ENCODE measurements at places on chromosomes 3 and 15.
A peak's percentile ranks its signal among the peaks of the same experiment; 100 is the strongest.

- DNase-seq = no peak
Measured at GRCh38 chr3:178538056-178538455, 1.8 kb downstream of the KCNMB2 start.

DNA sequence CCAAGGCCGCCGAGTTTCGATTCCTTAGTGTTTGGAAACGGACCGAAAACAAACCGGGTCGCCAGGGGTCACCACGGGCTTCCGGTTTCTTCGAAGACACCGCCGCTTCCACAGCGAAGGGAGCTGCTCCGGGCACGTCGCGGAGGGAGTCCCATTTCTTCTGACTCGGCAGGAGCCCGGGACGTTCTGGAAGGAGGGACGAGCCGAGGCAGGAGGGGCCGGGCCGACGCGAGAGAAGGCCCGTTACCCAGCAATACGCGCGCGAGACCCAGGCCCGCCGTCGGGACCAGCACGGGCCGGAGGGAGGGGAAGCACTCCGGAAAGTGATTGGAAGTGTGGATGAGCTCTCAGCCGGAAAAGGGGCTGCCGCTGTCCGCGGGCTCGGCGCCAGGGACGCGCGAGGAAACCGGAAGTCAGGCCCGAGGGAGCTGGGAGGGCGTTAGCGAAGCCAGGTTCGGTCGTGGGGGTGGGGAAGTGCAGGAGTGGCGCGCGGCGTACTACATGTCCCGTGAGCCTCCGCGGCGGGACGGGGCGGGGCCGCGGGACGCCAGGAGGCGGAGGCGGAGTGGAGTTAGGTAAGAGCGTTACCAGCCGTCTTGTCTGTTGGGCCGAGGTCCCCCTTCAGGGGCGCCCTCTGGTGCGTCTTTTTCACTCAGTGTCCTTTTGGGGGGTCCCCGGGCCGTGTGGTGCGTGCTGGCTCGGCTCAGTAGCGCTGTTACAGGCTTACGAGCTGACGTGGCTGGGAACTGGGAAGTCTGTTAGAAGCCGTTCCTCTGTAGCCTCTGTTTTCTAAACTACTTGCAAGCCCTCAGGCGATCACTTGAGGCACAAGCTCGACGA, at the start of the genes AZI2 and ZCWPW2:
TSS of gene AZI2 (minus strand) at position 196 of the 840 bp plus-strand sequence. CDS start 8,207 bp downstream, outside the sequence.
TSS of gene ZCWPW2 (plus strand) at position 93 of the 840 bp plus-strand sequence. CDS start 64,348 bp downstream, outside the sequence.
- DNase-seq = peak; percentile 85

GRCh38 chr3:29937185-29937584, 656.3 kb downstream of the RBMS3 start:
- no peak for DNase-seq

- DNase-seq = no peak
Measured at GRCh38 chr15:28974142-28974541, 88.4 kb downstream of the APBA2 start.

DNA sequence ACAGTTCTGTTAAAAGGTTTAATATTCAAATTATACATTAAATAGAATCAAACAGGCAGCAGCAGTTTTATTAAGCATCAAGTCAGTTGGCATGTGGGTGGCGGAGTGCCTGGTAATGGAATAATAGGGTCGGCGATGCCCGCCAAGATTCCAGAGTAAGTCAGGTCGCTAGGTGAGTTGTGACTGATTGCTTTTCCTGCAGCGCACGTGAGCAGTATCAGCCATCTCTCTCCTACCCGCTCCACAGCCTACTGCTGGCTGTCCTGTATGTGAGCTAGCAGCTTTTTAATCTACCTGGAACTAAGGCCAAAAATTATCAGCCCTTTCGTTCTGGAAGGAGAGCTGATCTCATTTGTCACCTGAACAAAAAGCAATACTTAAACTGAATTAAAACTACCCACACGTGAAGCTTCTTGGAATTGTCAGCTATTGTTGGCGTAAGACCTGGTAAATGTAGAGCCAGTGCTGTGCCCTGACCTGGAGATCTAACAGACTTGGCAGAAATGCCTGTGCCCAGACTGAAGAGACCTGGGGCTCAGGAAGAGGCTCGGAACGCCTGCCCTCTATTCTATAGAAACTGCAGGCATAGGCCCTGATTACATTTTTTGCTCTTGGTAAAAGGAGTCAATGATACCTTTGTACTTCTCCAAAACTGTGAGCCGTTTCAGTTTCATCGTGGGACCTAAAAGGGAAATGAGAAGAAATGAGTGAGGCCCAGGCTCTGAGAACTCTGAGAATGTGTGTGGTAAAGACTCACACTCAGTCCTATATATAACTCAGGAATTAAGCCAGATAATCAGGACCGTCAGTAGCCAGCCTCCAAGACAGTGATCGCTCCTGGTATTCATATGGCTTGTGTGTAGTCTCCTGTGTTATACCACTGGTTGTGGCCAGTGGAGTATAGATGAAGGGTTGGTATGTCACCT, 21.9 kb downstream of the IDH3A start:
- no peak for DNase-seq

DNA sequence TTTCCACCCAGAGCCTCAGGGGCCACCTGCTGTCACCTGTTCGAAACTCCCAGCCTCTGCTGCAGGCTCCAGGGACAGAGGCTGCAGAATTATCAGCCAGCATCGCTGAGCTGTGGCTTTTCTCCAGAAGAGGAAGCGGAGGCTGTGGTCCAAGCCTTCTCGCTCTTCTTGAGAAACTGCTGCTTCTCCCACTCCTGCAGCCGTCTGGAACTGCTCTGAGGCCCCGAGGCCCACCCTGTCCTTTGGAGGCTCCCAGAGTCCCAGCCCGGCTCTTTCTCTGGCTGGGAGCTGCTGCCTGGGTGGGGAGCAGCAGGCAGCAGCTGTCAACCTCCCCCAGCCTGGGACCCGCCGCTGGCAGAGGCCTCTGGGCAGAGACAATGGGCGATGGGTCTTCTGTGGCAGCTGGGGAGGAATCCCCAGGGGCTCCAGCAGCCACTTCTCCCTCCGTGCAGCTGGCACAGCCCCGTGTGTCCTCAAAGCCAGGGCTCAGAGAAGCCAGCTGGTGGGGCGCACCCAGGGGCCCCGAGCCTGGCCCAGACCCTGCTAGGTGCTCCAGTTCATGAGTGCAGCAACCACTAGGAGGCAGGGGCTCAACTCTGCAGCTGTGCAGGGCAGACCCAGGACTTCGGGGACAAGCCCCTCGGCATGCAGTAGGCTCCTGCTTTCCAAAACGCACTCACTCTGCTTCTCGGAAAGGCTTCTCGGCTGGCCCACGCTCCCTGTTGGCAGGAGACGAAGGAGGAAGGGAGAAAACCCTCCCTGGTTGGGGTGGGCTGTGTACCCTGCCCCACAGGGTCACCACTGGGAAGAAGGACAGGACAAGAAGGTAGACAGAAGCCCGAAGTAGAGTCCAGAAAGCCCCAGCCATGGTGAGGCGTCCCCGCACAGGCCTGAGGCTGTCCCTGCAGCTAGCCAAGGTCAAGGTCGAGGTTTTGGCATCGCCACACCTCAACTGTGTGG, 49.9 kb upstream of the FURIN start:
- DNase-seq = no peak

GRCh38 chr15:32982001-32982400, 212.5 kb downstream of the FMN1 start:
- DNase-seq = no peak

DNA sequence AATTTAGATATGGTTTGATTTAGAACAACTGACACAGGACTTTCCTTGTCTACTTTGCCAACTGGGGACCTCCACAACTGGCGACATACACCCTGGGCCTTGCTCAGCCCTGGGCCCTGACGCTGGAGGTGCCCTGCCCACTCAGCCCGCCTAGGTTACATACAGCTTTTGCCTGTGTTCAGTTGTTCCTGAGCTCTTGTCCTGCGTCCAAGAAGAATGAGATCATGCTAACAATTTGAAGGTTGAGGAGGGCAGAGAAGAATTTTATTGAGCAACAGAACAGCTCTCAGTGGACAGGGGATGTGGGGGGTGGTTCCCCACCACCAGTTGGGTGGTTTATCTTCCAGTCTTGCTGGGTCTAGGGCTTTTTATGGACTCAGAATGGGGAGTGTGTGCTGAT, 67.9 kb downstream of the IQCH start:
- no peak for DNase-seq

- no peak for DNase-seq
Measured at GRCh38 chr15:69679623-69680228, 227.1 kb downstream of the RPLP1 start.

- DNase-seq = no peak
Measured at GRCh38 chr3:181631901-181632300, 79.8 kb upstream of the SOX2 start.

GRCh38 chr3:73351423-73352071, 273.2 kb downstream of the PDZRN3 start:
- DNase-seq = no peak

- no peak for DNase-seq
Measured at GRCh38 chr3:54985856-54986255, 58.0 kb upstream of the LRTM1 start.

GRCh38 chr3:61821823-61822251, 260.5 kb downstream of the PTPRG start:
- peak; percentile 19 for DNase-seq

DNA sequence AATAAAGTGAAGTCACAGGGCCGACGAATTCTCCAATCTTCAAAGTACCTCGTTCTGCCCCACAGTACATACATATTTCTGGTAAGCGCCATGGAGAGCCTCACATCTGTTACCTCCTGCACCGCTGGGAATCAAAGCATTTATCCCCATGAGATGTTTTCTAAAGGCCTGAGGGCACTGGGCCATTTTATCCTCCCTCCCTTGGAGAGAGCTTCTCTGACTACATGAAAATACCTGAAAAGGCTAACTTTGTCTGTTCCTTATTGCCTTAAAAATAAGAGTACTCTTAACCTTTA, 148.1 kb downstream of the RORA start:
- DNase-seq = no peak

DNA sequence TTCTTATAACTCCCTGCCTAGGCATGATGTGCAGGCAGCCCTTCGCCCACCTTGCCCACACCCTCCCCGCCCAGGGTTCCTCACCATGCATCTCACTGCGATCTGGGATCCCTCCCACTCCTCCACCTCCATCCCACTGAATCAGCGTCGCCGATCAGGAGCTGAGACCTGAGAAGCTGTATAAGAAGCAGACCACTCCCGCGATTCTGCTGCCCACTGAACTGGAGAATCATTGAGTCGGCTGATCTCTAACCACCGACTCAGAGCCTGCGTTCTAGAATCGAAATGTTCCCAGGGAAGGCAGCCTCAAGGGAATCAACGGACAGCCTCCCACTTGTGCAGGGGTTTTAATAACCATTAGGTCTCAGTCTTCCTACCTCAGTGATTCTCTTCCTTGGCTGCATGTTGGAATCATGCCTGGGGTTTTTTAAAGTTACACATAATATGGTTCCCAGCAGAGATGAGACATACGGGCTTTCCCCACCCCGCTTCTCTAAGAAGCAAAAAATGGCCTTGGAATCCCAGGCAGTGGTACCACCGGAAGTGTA, 60.2 kb downstream of the TMEM44 start:
- no peak for DNase-seq

DNA sequence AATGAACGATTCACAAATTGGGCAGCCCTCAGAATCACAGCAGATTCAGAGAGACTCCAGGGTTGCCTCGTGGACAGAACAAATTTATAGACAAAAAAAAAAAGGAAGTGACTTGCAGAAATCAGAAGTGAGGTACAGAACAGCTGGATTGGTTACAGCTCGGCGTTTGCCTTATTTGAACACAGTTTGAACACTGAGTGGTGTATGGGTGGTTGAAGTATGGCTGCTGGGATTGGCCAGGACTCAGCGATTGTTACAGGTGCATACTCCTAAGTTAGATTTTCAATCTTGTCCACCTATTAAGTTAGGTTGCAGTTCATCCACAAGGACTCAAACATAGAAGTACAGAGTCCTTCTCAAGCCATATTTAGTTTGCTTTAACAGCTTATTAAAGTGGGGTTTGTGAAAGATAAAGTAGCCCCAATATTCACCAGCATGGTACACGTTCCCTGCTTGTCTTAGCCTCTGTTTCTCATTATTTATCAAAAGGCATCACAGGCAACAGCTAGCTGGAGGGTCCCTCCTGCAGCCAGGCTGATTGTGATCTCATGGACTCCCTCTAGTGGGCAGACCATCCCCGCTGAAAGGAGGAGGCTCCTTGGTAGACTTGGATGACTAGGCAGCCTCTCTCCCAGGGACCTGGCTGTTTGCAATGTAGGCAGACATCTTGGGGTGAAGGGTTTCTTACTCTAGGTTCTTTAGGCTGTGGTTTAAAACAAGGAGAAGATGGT, 17.6 kb upstream of the ALDH1L1 start:
- DNase-seq = peak; percentile 70

DNA sequence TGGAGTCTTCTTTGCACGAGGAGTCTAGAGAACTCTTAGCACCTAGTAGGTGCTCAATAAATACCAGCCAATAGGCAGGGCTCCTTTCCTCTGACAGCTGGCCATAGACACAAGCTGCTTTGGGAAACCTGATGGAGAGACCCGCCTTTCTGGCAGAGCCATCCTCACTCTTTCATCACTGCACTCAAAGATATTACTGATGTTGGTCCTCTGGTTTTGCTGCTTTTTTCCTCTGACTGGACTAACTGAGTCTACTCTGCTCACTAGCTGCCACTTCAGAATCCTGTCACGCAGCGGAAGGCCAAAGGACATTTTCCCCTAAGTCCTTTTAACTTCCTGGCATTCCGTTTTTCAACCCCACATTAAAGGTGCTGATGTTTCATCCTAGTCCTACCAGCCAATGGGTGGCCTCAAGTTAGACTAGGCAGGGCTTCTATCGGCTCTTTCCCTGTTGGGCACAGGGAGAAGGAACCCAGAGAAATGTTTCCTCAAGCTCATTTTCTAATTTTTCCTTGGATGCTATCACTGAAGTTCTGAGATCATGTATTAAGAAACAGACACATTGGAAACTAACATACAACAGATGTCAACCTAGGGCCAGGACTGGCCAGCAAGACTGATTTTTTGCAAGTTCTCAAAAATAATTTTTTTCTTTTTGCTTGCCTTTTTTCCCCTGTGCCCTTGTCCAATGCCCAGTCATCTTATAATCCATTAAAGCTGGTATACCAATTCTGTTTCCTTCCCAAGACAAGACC, 132.8 kb upstream of the ICE2 start:
- no peak for DNase-seq

DNA sequence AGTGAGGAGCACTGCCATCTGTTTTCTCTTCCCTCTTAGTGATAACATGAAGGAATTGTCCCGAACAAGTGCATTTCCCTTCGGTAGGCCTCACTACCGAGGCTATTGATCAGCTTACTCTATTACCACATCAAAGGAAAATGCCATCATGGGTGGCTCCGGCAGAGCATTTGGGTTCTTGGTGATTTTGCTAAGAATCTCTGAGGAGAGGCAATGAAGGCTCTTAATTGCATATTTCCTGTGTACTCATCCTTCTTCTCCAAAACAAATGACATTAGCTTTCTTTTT, 35.3 kb downstream of the CHRD start:
- no peak for DNase-seq
